SJSA1 (cell line): ENCODE measurements at places on chromosomes 5 and 9. TPM values are rescaled to one million over a fixed set of nuclear protein-coding genes. Genes with fewer than 3 reads are reported as not detected.

GRCh38 chr5:176373100-176373818 lies 8.0 kb downstream of the ARL10 start:
- H3K36me3 ChIP-seq, result peaks cover under 1% of the 10 kb centered on the region; the same call in 1 of the 2 replicates
- H3K4me1 ChIP-seq, result no peaks in the 10 kb centered on the region
- no peak overlapping the region for H3K27ac ChIP-seq
- no peaks in the 10 kb centered on the region for H3K27me3 ChIP-seq

GRCh38 chr5:102069974-102070373 lies 226.1 kb downstream of the SLCO4C1 start:
- H3K4me3 ChIP-seq, result no peak overlapping the region
- H3K27me3 ChIP-seq, result no peaks in the 10 kb centered on the region
- H3K36me3 ChIP-seq, result no peaks in the 10 kb centered on the region
- no peak for DNase-seq
- H3K4me1 ChIP-seq, result no peaks in the 10 kb centered on the region

GRCh38 chr9:88041447-88041846 lies 67.1 kb upstream of the CDK20 start:
- no peak for DNase-seq
- H3K4me1 ChIP-seq, result no peaks in the 10 kb centered on the region
- no peaks in the 10 kb centered on the region for H3K36me3 ChIP-seq
- no peak overlapping the region for H3K4me3 ChIP-seq
- no peak overlapping the region for H3K27ac ChIP-seq
- no peaks in the 10 kb centered on the region for H3K27me3 ChIP-seq

DNAJB5 gene
- 2.8 and 6.3 TPM in 2 replicates for total RNA-seq

DAB2IP gene
- total RNA-seq, result 1.2 and 2.8 TPM in 2 replicates

CDX1 gene
- 0.19 and 1.8 TPM in 2 replicates for total RNA-seq

DNA sequence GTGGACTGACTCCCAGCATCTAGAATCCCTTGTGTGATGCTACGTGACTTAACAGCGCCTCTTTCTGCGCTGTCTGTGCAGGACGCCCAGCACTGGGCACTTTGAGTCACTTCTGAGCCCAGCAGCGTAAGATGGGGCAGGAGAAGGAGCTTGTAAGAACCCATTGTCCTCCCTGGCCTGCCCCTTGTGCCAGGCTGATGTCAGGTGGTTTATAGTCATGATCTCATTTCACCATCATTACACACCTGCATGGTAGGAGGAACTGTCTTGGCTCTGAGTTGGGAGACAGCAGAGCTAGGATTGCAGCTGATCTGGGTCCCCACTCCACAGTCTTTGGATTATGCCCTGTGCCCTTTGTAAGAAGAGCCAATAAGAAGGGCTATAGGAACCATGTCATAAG lies 12.2 kb downstream of the ERGIC1 start:
- DNase-seq, result no peak
- H3K27ac ChIP-seq, result no peak overlapping the region
- H3K4me3 ChIP-seq, result no peak overlapping the region
- H3K36me3 ChIP-seq, result peaks cover 37% of the 10 kb centered on the region
- no peaks in the 10 kb centered on the region for H3K27me3 ChIP-seq
